Mesothelial cell of epicardium (in vitro differentiated cells): ENCODE measurements at places on chromosomes 13 and 19.

DNA sequence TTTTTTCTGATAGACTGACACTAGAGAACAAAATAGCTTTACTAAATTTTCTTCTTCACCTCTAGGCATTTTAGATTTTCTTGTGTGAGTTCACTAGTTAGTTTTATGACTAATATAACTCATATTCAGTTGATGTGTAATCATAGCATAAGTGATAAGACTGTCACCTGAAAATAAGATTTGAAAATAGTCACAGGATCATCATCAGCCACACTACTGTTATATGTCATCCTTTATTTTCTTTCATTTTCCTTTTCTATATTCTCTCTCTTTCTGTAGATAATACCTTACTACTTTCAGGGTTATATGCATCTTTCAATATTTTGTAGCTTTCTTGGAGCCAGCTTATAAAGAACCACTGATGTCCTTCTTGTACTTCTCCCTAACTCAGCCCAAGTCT is 292.6 kb downstream of the TDRD3 start:
- no peak for DNase-seq

DNA sequence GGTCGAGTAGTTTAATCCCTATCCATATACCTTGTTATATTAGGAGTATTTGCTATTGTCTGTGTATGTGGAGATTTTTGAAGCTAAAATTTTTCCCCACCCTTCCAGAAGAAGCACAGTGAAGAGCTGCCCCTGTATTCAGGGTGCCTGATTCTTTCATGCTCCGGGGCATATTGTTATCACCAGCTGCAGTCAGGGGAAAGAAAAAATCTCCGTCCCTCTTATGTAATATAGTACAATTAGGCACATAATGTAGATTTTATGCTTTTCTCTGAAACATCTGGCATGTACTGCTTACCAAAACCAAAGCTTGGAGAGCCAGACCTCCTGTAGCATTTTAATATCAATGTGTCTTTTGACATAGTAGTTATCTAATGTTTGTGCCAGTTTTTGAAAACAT is 214.9 kb upstream of the EDNRB start:
- no peak for DNase-seq

DNA sequence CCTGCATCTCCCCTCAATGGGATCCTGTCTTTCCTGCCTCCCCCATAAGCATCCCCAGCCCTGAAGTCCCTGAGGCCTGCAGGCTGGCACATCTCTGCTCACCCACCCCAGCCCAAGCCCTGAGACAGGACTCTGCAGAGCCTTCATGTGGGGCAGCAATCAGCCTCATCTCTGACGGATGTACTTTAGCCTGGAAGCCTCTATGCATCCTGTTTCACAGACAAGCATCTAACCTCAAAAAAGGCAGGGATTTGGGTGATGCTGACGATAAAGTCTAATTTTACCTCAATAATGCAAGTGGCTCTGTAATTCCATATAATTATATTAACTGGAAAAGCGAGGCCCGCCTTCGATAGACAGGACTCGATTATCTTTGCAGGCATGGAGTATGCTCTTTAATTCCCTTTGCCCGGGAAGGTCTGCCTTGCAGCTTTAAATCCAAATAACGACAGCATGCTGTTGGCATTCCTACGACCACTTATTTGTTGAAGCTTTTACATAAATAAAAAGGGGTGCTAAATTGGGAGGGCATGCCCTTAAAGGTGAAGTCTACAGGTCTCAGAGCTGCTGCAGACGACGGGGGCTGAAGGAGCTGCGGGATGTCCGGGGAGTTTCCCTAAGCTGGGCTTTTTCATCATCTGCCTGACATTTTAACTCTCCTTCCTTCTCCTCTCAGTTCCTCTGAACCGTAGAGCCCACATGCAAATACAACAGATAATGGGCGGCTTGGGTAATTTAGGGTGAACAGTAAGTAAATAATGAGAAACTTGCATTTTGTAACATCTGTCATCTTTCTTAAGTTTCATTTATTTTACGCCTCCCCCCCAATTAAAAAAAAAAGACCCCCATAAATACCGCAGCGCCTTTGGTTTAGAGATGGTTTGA is 211.5 kb downstream of the URI1 start:
- no peak for DNase-seq

DNA sequence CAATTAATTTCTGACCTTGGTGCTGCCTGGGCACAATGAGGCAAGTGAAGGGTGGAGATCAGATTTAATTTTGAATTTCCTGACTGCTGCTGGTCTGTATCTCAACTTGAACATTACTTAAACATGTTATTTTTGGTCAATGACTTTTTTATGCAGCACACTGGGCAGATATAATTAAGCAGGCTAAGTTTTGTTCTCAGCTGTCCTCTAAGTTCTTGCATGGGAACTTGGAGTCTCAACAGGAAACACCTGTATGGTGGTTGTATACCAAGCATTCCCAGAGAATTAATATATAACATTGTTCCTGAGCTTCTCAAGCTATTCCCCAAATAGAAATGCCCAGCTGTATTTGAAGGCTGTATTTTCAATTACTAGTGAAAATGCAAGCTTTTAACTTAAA is 113.5 kb upstream of the EDNRB start:
- no peak for DNase-seq

DNA sequence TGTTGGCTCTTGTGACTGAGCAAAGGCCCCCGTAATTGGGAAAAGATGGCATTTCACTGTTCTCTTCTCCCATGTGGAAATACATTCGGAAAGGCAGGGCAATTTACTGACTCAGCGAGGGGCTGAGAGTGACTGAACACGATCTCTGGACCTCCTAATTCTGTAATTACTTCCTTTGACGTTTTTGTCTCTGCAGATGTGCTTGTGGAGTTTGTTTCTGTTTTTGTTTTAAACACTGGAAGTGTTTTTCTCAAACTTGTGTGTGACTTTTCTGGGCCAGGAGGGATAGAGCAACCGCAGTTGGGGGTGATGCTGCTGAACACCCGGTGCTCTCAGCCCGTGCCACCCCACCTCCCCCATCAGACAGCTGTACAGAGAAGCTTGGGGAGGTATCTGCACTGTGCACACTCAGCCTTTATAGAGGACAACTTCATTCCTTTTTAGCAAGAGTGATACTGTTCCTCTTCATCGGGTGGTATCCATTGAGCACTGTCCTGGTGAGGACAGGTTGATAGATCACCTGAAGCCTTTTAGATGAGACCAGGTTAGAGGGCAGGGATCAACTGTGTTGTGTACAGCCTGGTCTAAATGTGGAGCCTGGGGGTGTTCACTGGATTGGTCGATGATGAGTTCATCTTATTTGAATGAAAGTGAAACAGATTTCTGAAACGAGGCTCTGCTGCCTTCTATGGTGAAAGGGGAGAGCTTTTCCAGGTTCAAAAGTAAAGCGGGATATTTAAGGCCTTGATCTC is 117.4 kb downstream of the ESD start:
- no peak for DNase-seq

GRCh38 chr13:34124666-34125306 is 306.8 kb downstream of the RFC3 start:
- no peak for DNase-seq

GRCh38 chr19:28492201-28492600 is 720.8 kb downstream of the UQCRFS1 start:
- no peak for DNase-seq

- no peak for DNase-seq
Observed at GRCh38 chr19:5450482-5451126, 4.6 kb upstream of the ZNRF4 start.

GRCh38 chr13:95298971-95299621 is 2.2 kb downstream of the ABCC4 start:
- DNase-seq = no peak

- DNase-seq = no peak
Observed at GRCh38 chr19:57057036-57057686, 62.6 kb upstream of the USP29 start.

DNA sequence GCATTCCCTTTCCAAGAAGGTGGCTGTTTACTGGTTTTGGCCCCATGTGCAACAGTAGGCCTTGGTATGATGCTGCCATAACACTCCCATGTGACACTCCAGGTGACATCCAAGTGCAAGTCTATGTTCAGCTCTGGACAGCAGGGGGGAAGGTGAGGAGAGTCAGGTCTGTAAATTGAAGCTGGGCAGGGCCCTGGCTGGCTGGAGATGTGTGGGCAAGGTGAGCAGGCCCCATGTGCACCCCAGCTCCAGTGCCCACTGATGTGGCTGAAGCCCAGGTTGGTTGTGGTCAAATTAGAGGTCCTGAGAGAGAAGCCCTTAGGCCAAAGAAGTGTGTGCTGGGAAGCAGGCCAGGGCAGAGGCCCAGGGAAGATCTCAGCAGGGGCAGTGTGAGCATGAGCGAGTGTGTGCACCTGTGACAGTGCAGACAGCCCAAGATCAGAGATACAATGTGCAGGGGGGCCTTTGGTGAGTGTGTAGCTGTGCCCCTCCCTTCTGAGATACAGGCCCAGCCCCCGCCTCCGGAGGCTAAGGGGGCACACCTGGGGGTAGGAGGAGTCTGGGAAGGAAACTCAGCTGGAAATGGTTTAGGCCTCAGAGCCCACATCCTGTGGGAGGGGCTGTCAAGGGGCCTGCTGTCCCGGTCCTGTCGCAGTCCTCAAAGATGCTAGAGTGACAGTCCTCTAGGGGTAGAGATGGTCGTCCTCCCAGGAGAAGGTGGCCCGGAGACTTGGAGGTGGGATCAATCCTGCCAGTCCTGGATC is 18.6 kb downstream of the DEDD2 start:
- DNase-seq = no peak
